ENCODE measurements at places on chromosomes 7 and 10. TPM values are rescaled to one million over a fixed set of nuclear protein-coding genes. Genes with fewer than 3 reads are reported as not detected.

The HECW1 gene
- total RNA-seq: 10.5 TPM

The GATA3 gene
- total RNA-seq: 0.43 TPM

DNA sequence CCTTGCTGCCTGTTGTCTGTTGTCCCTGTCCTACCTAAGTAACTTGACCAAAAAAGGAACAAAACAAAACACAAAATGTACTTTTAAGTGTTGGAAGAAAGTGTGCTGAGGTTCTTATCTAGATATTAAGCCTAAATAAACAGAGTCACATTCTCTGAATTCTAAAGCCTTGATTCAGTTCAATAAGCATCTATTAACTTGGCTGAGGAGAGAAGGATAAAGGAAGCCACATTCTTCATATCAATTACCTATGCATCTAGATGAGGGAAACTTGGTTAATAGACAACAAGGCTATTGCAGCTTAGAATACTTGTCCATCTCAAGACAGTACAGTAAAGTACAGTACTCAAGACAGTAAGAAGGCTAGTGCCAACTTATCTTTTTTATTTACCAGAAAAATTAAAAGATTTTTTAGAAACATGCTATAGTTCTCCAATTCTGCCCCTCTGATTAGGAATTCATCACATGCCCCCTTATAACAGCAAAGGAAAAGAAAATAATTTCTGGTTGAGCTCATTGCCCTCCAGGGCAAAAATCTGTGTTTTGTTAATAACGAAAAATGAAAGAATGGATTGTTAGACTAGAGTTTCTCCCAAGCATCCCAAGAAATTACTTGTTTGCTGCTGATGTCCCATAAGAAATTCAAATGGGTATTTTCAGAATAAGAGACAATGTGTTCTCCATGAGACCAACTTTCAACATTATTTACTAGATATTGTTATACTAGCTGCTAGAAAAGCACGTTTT is 546.5 kb upstream of the SEMA3D start:
- H3K36me3 ChIP-seq: no peaks in the 10 kb centered on the region
- DNase-seq: no peak
- H3K27me3 ChIP-seq: no peaks in the 10 kb centered on the region
- no peak overlapping the region for H3K4me3 ChIP-seq

DNA sequence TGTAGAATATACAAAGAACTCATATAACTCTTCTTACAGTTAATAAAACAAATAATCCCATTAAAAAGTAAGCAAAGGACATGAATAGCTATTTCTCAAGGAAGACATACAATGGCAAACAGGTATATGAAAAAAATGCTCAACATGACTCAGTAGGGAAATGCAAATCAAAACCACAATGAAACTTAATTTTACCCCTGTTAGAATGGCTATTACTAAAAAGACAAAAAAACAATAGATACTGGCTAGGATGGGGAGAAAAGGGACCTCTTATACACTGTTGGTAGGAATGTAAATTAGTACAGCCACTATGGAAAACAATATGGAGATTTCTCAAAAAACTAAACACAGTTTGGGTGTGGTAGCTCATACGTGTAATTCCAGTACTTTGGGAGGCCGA is 37.8 kb downstream of the HERPUD2 start:
- no peak overlapping the region for H3K27ac ChIP-seq
- no peaks in the 10 kb centered on the region for H3K4me1 ChIP-seq
- no peak overlapping the region for H3K4me3 ChIP-seq
- DNase-seq: no peak
- no peaks in the 10 kb centered on the region for H3K36me3 ChIP-seq

GRCh38 chr10:120827251-120827875 is 23.8 kb upstream of the WDR11 start:
- H3K4me3 ChIP-seq: no peak overlapping the region
- no peaks in the 10 kb centered on the region for H3K36me3 ChIP-seq
- H3K27me3 ChIP-seq: no peaks in the 10 kb centered on the region
- DNase-seq: no peak

The MEIG1 gene
- not detected for total RNA-seq

The TYSND1 gene
- total RNA-seq: 15.0 TPM

The NUTM2A gene
- total RNA-seq: 0.41 TPM

DNA sequence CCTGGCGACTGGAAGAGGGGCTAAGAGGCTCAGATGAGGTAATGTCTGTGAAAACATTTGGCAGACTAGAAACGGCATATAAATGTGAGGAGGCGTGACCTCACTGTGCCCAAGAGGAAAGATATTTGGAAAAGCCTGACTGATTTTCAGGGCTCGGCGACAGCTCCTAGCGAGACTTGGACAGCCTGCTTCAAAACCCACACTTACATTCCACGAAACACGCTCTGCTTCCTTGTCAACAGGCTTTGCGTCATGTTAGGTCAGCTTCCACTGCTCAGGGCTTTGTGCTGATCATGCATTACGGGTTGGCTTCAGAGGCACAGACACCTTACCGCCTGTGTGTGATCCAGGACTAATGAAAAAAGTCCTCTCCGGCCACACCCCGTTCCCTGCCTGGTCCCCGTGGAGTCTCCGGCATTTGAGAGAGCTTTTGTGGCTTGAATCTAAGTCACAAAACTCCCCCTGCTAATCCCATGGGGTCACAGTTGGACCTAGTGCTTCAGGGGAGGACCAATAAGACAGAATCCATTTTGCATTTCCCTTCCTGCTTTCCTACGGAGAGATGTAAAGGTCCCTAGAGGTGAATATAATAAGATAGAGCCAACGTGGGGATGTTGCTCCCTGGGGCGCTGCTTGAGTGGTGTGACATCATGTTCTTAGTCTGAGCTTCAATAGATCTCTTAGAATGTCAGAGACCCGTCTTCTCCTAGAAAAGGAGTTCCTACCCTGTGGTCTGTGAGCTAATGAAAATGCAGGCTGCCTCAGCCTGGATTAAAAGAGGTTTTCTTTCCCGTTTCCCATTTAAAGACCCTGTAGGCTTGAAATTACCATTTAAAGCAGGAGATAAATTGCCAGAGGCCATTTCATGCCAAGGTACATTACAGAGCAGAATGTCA is 25.5 kb downstream of the FGFBP3 start:
- no peaks in the 10 kb centered on the region for H3K27me3 ChIP-seq
- H3K27ac ChIP-seq: peak overlapping the region; percentile 51
- H3K4me1 ChIP-seq: peaks cover 31% of the 10 kb centered on the region
- DNase-seq: no peak
- no peak overlapping the region for H3K4me3 ChIP-seq
- H3K36me3 ChIP-seq: no peaks in the 10 kb centered on the region

The MOGAT3 gene
- total RNA-seq: 0.82 TPM

GRCh38 chr10:18681971-18682411 is 22.8 kb downstream of the ARL5B start:
- H3K4me3 ChIP-seq: no peak overlapping the region
- H3K36me3 ChIP-seq: peaks cover 5% of the 10 kb centered on the region
- H3K27ac ChIP-seq: no peak overlapping the region
- no peak for DNase-seq

The GTPBP10 gene
- total RNA-seq: 25.0 TPM

The NODAL gene
- total RNA-seq: 6.3 TPM

DNA sequence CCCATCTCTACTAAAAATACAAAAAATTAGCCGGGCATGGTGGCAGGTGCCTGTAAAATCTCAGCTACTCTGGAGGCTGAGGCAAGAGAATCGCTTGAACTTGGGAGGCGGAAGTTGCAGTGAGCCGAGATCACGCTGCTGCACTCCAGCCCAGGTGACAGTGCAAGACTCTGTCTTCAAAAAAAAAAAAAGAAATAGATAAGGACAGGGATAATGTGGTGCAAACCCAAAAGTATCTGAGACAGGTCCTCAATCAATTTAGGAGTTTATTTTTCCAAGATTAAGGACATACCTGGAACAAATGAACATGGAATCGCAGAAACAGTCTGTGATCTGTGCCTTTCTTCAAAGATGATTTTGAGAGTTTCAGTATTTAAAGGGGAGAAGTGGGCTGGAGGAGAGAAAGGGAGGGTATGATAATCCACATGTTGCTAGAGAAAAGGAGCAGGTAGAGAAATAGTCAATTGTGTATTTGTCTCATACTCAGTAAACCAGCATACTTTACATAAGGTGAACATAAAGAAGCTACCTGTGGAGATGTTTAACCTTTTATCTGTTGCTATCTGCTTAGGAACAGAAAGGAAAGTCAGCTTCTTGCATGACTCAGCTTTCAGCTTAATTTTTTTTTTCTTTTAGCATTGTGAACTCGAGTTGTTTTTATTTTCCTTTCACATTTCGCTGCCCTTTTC is 4.9 kb upstream of the MTPN start:
- no peaks in the 10 kb centered on the region for H3K36me3 ChIP-seq
- no peak overlapping the region for H3K27ac ChIP-seq
- H3K4me3 ChIP-seq: no peak overlapping the region
- H3K27me3 ChIP-seq: no peaks in the 10 kb centered on the region
- DNase-seq: no peak
- H3K4me1 ChIP-seq: no peaks in the 10 kb centered on the region

DNA sequence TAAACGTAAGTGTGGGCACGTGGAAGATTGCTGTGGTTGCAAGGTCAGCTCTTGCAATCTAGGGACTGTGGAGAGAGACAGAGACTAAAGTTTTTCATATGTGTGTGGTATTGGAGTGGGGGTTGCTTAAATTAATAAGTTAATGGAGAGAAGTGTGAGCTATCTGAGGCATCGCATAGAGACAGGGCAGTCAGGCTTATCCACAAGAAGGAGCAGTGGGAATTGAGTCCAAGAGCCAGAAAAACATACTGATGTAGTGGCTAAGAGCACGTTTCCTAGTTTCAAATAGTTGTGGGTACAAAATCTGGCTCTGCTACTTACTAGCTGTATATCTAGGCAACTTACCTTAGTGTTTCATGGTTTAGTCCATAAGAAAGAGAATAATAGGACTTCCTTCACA is 65.8 kb downstream of the SORCS3 start:
- H3K27ac ChIP-seq: no peak overlapping the region
- H3K36me3 ChIP-seq: no peaks in the 10 kb centered on the region
- H3K4me1 ChIP-seq: no peaks in the 10 kb centered on the region
- DNase-seq: no peak
- H3K4me3 ChIP-seq: no peak overlapping the region
- no peaks in the 10 kb centered on the region for H3K27me3 ChIP-seq

- no peaks in the 10 kb centered on the region for H3K4me1 ChIP-seq
- H3K36me3 ChIP-seq: no peaks in the 10 kb centered on the region
- DNase-seq: no peak
- no peaks in the 10 kb centered on the region for H3K27me3 ChIP-seq
- H3K4me3 ChIP-seq: no peak overlapping the region
- H3K27ac ChIP-seq: no peak overlapping the region
These were observed 22.2 kb downstream of the ENTPD7 start for GRCh38 chr10:99681553-99681952.

The GDF10 gene
- 0.19 TPM for total RNA-seq
